Activated CD4-positive, alpha-beta memory T cell treated with anti-CD3 and anti-CD28 coated beads for 36 hours (primary cell): ENCODE measurements at places on chromosomes 7 and 10. TPM values are rescaled to one million over a fixed set of nuclear protein-coding genes. Genes with fewer than 3 reads are reported as not detected.

MEIG1 gene
- total RNA-seq: 0.95 TPM

SFTPA2 gene
- not detected for total RNA-seq

BET1 gene
- 20.5 TPM for total RNA-seq

DNA sequence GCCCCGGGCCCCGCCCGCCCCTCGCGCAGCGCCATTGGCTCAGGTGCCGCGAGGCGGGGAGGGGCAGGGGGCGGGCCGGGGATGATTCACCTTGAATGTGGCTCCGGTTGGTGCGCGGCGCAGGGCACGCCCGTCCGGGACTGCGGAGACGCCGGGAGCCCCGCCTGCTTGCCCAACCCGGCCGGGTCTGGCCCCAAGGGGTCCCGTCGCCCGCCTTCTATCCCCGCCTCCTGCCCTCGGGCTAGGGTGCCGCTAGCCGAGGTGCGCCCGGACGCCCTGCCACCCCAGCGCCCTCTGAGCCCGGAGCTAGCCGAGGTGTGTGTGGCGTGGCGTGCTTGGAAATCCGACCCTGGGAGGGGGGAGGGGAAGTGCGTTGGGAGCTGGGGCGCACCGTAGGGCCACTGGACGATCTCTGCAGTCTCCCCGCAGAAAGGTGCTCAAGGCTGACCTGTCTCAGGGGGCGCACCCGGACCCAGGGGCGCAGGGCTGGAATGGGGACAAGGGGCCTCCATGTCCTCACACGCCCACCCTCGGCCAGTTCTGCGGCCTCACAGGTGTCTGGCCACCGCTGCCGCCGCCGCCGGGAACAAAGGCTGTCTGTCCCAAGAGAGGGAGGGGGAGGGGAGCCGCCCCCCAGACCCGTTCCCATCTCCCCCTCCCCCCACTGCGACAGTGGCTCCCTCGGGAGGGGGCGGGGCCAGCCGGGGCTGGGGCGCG, 168.9 kb downstream of the NRF1 start:
- peak; percentile 88 for DNase-seq

GRCh38 chr7:120394595-120394994, 121.6 kb downstream of the KCND2 start:
- no peak for DNase-seq

DNA sequence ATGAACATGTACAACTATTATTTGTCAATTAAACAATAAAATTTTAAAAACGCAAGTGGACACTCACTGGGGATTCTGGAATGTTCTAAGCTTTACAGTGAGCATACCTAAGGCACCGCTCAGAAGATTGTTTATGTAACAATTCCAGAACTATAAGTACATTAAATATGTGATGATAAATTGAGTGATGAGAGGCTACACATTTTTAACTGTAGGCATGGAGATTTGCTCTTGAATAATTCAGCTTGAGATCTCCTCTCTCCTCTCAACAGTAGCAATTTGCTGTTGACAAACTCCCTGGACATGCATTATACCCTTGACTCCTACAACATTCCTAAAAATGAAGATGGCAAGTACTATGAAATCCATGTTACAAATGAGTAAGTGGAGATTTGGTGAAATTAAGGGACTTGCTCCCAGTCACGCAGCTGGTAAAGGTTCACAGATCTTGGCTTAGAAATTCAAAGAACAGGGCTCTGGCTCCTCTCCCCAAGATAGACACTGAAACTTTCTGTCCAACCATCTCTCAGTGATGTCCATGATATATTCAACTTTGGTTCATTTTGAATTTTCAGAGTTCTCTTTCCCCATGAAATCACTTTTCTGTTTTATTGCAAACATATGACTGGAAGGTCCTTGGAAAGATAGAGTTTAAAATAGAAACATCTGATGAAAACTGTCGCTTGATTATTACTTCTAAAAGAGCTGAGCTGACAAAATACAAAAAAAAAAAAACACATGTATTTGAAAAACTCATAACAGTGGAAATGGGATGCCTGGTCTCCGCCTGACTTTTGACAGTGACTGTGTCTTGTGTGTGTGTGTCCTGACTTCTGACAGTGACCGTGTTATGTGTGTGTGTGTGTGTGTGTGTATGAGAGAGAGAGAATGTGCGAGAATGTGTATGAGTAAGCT, 488.3 kb downstream of the TNS3 start:
- no peak for DNase-seq

DNA sequence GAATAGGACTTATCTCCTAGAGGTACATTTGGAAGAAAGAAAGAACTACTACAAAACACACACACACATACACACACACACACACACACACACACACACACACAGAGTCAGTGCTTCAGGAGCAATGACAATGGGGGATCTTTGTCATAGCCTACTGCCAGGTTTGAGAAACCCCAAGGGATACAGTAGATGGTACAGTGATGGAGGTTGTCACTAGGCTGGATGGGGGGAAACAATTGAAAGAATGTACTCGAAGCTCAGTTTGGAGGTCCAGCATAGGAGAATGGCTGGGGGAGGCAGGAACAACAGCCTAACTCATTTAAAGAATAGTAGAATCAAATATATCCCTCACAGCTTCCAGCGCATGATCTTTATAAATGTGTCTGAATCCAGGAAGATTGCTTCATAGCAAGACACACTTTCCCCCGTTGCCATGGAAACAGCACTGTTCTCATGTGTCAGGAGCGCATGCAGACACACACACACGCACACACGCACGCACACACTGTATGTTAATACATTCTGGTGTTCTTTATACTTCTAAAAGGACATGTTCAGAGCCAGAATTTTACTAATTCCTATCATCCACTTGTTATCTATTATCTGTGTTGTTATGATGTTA, 32.6 kb upstream of the ZNRF2 start:
- DNase-seq: no peak

GRCh38 chr10:88108115-88108610, 244.7 kb downstream of the PTEN start:
- no peak for DNase-seq

DNA sequence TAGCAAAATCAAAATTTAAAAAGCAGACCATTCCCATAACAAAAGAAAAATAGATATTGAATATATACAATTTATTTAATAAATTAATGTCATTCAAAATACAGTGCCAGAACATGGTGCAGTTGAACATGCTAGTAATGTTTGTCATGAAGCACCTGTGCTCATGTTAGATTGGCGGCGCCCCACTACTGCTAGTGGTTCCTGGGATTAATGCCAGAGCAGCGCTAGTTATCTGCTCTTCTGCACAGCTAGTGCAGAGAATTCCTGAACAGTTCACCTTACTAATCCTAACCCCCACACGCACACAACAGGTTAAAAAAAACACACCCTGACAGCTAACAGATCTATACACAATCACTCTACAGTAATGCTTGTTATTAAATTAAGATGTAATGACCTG, 23.4 kb downstream of the KBTBD2 start:
- DNase-seq: no peak

- no peak for DNase-seq
Observed at GRCh38 chr7:42597300-42597699, 314.6 kb downstream of the C7orf25 start.

DNA sequence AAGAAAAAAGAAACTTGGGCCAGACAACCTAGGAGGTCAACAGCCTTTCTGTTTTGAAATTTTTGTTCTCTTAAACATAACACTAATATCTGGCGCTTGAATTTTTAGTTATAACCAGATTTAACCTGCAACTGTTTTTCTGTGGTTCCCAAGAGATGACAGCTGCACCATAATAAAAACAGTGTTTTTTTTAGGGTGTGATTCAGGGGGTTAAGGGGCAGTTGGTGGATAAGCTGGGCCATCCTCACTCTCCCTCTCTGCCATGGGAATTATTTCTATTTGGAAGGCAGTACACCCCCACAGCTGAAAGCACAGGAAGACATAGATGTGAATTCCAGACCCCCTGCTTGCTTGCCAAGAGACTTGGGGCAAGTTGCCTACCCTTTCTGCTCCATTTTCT, 20.1 kb upstream of the TM9SF3 start:
- no peak for DNase-seq

GRCh38 chr7:150958597-150958996, 19.5 kb downstream of the KCNH2 start:
- no peak for DNase-seq

DNA sequence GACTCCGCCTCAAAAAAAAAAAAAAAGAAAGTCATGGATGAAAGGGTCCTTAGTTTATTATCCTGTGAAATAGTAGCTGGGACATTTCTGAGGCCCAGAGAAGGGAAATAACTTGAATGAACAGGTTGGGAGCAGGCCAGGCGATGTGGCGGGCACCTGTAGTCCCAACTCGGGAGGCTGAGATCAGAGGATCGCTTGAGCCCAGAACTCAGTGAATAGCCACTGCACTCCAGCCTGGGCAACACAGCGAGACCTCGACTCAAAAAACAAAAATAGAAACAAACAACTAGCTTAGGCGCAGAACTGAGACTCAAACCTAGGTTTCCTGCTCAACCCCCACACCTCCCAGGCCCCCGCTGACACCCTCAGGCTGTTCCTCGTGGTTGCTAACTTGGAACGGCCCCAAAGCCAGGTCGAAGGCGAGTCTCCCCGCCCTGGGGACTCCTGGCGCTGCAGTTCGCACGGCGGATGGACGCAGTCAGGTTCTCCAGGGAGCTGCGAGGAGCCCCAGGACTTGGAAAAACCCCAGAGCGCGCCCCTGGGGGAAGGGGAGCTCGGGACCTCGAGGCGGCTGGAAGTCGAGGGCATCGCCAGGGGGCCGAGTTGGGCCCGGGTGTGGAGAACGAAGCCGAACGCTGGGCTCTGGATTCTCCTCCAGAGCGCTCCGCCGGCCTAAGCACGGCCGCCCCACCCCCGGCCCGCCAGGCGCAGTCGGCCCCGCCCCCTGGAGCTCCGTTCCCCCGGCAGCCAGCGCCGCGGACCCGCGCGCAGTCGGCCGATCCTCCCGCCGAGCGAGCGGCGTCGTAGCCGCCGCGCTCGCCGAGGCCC, at the start of gene STOX1:
STOX1 (plus strand) TSS at position 768 of the 828 bp plus-strand sequence. CDS start 93 bp downstream, outside the sequence.
- peak; percentile 70 for DNase-seq

GRCh38 chr7:138698281-138698680, 2.9 kb downstream of the SVOPL start:
- no peak for DNase-seq

DNA sequence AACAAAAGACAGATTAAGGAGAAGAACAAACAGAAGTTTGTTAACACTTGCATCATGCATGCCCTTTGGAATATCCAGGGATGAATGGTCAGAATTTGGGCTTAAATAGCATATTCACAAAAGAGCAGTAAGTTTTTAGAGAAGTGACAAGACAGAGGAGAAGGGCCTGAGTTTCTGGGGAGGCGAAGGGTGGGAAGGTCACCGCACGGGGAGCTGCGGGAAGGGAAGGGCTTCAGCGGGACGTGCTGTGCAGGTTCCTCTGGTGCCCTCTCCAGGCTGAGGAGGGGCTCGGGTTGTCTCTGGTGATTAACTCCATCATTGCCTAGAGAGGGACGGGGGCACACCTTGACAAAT, 10.4 kb upstream of the ZNF22 start:
- peak; percentile 8 for DNase-seq

DNA sequence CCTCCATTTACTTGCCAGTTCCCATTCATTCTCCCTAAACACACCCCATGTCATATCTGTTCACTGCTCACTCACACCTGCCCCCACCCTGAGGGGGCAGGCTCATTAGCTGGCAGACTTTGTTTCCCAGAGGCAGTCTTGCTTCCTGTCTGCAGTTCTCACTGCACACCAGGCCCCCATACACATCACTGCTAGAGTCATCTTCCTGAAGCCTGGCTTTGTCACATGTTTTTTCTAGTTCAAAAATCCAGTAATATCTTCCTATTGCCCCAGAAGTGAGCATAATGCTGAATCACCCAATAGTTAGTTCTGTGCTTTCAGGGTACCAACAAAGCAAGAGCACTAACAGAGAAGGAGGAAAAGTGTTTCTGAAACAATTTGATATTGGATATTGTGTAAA, 1.9 kb downstream of the LRRC72 start:
- DNase-seq: no peak

DNA sequence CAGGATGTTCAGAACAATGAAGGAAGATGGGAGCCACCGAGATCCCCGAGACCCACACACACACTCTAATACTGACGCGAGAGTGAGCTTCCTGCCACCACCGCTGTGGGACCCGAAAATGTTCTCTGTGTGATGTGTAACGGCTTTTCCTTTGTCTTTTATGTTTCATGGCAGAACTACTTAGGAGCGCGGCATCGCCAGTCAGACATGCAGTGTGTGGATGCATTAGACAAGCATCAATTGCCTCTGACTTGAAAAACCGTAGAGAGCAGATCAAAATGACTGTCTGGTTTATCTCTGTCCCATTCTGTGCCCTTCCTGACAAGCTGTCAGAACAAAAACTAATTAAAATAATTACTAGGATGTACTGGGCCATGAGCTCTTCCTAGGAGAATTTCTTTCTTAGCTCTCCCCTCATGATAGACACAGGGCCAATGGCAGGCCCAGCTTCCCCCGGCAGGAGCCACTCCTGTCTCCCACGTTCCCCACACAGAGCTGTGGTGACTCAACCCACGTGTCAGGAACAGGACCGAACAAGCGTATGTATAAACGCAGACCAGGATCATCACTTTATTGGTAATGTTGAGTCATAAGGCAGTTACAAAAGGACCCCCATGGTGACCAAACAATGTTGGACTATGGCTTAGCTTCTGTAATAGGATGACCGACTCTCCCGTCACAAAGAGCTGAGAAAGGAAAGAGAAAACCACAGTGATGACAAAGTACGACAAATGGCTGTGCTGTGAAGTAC, 705.0 kb downstream of the PARD3 start:
- no peak for DNase-seq

DNA sequence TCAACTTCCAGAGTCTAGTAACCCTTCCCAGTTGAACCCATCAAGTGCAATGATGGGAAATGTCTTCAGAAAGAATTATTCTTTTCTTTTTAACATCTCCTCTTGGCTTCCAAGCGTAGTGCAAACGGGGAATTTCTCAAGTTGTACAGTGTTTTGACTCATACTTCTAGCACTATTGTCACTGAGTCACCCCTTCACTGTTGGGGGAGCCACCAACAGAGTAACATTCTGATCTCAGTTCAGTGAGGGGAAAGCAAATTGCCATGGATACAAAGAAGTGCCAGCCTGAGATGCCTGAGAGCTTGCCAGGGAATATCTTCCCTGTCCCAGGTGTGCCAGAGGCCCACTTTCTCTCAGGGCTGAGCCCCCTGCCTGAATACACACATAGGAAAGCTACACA, 31.0 kb downstream of the CYP3A5 start:
- peak; percentile 21 for DNase-seq

DNA sequence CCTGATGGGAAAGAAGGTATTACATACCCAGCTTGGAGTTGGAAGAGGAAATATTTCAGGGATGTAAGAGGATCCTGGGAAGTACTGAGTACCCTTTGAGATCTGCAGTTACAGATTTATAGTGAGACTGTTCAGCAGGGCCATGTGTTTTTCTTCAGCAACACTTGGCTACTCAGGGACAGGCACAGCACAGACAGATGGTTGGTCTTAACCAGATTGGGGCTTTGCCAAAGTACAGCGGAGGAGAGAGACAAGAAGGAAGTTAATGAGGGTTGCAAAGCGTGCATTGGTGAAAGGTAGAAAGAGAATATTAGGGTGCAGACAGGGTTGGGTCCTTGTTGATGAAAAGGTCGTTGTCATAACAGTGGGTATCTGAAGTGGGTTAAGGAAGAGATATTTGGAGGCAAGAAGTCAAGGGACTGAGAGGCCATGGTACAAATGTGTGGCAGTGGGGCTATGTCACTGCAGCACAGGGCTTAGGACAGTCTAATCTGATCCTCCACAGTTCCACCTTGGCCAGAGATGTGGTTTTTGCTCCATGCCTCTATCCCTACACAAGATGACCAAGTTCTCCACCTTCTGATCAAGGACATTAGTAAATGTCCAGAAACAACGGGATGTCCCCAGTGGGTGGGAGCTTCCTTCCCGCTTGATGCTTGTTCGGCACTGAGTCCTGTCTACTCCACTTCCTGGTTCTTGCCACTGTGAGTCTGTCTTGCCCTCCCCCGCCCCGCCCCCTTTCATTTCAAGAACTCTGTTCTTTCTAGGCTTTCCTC, 18.9 kb upstream of the DNAJC1 start:
- DNase-seq: peak; percentile 78
